Umbilical cord (tissue), 2 donors: ENCODE measurements at places on chromosomes 2 and 18. TPM values are rescaled to one million over a fixed set of nuclear protein-coding genes. Genes with fewer than 3 reads are reported as not detected.

The KCNIP3 gene
- 12.5 TPM for total RNA-seq

The SERPINB13 gene
- total RNA-seq, result 8.7 TPM

The ASB1 gene
- 20.7 TPM for total RNA-seq

The GBX2 gene
- total RNA-seq, result 6.7 TPM

The CAPN14 gene
- total RNA-seq, result 0.96 TPM

The YWHAQ gene
- 129 TPM for total RNA-seq

The BOK gene
- total RNA-seq, result 37.8 TPM

The TMEM17 gene
- 7.0 TPM for total RNA-seq

The TRIM54 gene
- 5.1 TPM for total RNA-seq

The SERPINB3 gene
- total RNA-seq, result 0.96 TPM

The LRRTM1 gene
- 1.4 TPM for total RNA-seq

The STON1 gene
- 164 TPM for total RNA-seq

The PPP4R3B gene
- total RNA-seq, result 75.4 TPM

The LYPD1 gene
- 0.72 TPM for total RNA-seq

The ERBB4 gene
- 5.5 TPM for total RNA-seq

The NLRC4 gene
- 4.3 TPM for total RNA-seq

The KDM3A gene
- 46.2 TPM for total RNA-seq

The IL37 gene
- not detected for total RNA-seq

The SGPP2 gene
- total RNA-seq, result 1.2 TPM

The ITGB6 gene
- 19.0 TPM for total RNA-seq

The CDH2 gene
- total RNA-seq, result 53.4 TPM

The ZNF142 gene
- total RNA-seq, result 5.1 TPM

The CNGA3 gene
- 1.2 TPM for total RNA-seq

The ALK gene
- 1.2 TPM for total RNA-seq

The TMEM200C gene
- total RNA-seq, result 5.1 TPM

The IGFBP5 gene
- 152 TPM for total RNA-seq
